ENCODE measurements at places on chromosomes 11 and 22.

- no peak for DNase-seq
- no peaks in the 10 kb centered on the region for H3K27me3 ChIP-seq
- H3K36me3 ChIP-seq = peaks cover 29% of the 10 kb centered on the region
- H3K27ac ChIP-seq = no peak overlapping the region
- no peak overlapping the region for H3K4me3 ChIP-seq
- H3K4me1 ChIP-seq = no peaks in the 10 kb centered on the region
Measured at GRCh38 chr11:501683-502287, 5.3 kb downstream of the RNH1 start.

DNA sequence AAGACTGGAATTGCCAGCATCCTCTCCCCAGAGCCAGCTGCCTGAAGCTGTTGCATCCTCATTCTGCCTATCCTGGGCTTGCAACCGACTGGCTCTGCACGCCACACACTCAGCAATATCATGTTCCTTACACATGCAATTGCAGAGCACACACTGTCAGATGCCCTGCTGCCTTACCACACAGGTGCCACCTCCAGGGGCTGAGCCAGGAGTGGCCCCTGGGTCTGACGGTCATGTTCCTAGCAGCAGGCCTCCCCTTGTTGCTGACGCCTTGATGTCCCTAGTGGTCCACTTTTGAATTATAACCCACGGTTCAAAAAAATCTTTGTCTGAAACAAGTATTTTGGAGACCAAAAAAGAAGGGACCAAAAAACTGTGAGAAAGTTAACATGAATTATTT lies 18.5 kb upstream of the OR8B8 start:
- H3K27ac ChIP-seq = no peak overlapping the region
- no peak for DNase-seq
- H3K27me3 ChIP-seq = no peaks in the 10 kb centered on the region
- no peaks in the 10 kb centered on the region for H3K4me1 ChIP-seq
- H3K36me3 ChIP-seq = no peaks in the 10 kb centered on the region

DNA sequence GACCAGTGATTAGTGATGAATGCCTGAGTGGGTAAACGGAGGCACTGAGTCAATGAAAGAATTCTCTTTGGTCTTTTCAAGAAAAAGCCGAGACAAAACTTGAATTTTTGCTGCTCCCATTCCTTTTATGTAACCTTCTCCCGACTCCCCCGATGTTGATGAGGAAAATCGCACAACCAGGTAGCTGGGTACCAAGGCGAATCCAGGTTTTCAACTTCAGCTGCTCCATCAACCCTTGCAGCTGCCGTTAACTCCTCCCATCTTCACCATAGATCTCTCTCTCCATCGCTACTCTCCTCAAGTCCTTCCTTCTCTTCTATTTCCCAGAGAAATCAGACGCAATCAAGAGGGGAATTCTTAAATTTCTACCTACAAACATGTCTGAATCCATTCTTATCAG lies 611 bp upstream of the USP2 start:
- H3K36me3 ChIP-seq = no peaks in the 10 kb centered on the region
- H3K27me3 ChIP-seq = no peaks in the 10 kb centered on the region
- H3K4me1 ChIP-seq = no peaks in the 10 kb centered on the region
- DNase-seq = no peak

DNA sequence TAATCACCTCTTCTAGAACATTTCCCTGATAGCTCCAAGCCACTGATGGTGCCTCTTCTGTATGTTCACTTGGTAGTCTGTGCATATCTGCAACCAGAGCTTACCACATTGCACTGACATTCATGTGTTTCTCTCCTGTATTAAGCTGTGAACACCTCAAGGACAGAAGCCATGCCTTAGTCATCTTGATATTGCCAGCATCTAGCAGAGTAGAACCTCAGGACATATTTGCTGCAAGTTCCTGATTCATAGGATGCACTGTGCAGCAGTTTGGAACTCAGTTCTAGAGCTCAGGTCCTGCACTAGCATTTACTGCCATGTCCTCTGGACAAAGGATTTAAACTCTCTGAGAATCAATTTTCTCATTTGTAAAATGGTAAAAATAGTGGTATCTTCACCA lies 722.4 kb upstream of the ANO5 start:
- H3K4me1 ChIP-seq = no peaks in the 10 kb centered on the region
- no peak overlapping the region for H3K4me3 ChIP-seq
- H3K27ac ChIP-seq = no peak overlapping the region
- DNase-seq = no peak
- no peaks in the 10 kb centered on the region for H3K27me3 ChIP-seq

- DNase-seq = no peak
- no peaks in the 10 kb centered on the region for H3K36me3 ChIP-seq
- H3K27ac ChIP-seq = no peak overlapping the region
- H3K27me3 ChIP-seq = no peaks in the 10 kb centered on the region
Measured at GRCh38 chr22:44459551-44459950, 38.5 kb downstream of the RTL6 start.

DNA sequence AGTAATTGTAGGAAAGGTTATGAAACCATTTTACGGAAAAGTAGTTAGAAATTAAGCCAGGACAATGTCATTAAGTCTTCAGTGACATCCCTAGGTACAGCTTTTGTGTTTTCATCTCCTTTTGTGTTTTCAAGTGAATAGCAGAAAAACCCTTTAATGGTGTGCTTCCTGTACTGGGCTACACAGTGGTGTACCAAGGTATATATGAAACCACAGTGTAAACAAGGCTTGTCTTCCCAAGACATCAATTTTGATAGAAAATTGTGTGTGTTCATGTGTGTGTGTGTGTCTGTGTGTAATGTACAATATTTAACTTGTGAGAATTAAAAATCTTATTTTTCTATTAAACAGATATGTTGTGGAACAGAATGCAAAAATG lies 8.9 kb downstream of the MRPL17 start:
- no peaks in the 10 kb centered on the region for H3K27me3 ChIP-seq
- no peaks in the 10 kb centered on the region for H3K4me1 ChIP-seq
- no peak overlapping the region for H3K4me3 ChIP-seq
- DNase-seq = no peak
- no peaks in the 10 kb centered on the region for H3K36me3 ChIP-seq

- no peaks in the 10 kb centered on the region for H3K27me3 ChIP-seq
- DNase-seq = no peak
- H3K27ac ChIP-seq = no peak overlapping the region
- no peak overlapping the region for H3K4me3 ChIP-seq
Measured at GRCh38 chr11:95764267-95764898, 25.2 kb downstream of the FAM76B start.

DNA sequence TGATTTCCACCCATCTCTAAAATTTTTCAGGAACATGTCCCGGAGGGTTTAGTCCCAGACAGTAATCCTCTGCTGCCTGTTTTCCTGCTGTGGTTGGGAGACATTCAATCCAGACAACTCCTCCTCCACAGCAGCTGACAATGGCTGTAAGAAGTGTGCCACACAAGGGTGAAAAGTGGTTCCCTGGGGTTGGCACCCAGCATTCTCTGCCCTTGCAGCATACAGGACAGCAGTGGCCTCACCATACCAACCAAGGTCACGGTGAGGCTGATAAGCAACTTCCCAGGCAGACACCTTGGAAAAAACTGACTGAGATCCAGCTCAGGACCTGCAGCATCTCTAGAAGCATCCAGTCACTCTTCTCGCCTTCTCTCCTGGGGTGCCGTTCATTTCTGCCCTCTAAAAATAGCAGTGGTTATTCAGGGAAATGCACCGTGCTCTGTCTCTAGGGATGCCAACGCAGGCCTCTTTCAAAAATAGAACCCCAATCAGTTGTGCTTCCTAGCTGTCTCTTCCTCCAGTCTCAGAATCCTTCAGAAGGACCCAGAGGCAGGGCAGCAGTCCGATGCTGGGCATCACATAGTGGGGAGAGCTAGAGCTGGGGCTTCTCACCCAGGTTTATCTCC lies 241.0 kb downstream of the TENM4 start:
- H3K4me3 ChIP-seq = no peak overlapping the region
- H3K27ac ChIP-seq = no peak overlapping the region
- H3K36me3 ChIP-seq = no peaks in the 10 kb centered on the region
- no peaks in the 10 kb centered on the region for H3K4me1 ChIP-seq

DNA sequence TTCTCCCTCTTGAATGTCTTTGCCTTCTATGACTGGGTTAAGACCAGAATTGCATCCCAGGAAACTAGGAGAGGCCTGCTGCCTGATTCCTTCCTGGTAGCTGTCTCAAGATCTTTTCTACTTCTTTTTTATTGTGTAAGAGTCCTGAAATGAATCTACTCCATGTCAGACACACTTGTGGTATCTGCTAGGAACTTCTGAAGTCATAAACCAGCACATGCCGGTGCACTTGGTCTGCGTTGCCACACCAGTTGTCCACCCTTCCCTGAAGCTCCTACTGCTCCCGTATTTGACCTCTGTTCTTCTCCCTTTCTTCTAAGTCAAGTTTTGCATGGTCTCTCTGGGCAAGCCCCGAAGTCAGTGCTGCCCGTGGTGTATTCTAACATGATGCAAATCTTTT lies 644.2 kb downstream of the ETS1 start:
- no peaks in the 10 kb centered on the region for H3K36me3 ChIP-seq
- H3K4me3 ChIP-seq = no peak overlapping the region
- no peak overlapping the region for H3K27ac ChIP-seq
- DNase-seq = no peak
- H3K4me1 ChIP-seq = no peaks in the 10 kb centered on the region
- H3K27me3 ChIP-seq = no peaks in the 10 kb centered on the region

- no peak for DNase-seq
- H3K4me3 ChIP-seq = no peak overlapping the region
- H3K27me3 ChIP-seq = no peaks in the 10 kb centered on the region
- H3K27ac ChIP-seq = no peak overlapping the region
- no peaks in the 10 kb centered on the region for H3K36me3 ChIP-seq
Measured at GRCh38 chr11:27408246-27408800, 45.3 kb upstream of the CCDC34 start.

GRCh38 chr11:58641341-58641740 lies 18.9 kb downstream of the CNTF start:
- no peaks in the 10 kb centered on the region for H3K27me3 ChIP-seq
- DNase-seq = no peak
- no peak overlapping the region for H3K27ac ChIP-seq
- H3K36me3 ChIP-seq = no peaks in the 10 kb centered on the region
- no peaks in the 10 kb centered on the region for H3K4me1 ChIP-seq
- no peak overlapping the region for H3K4me3 ChIP-seq
